Activated naive CD8-positive, alpha-beta T cell treated with anti-CD3 and anti-CD28 coated beads, Interleukin-2, amount 10 ng/mL, durations not matched to agents 7 days and 5 days (primary cell): ENCODE measurements at places on chromosomes 12 and 14.

- DNase-seq: no peak
Observed at GRCh38 chr12:63302269-63302940, 151.4 kb upstream of the AVPR1A start.

DNA sequence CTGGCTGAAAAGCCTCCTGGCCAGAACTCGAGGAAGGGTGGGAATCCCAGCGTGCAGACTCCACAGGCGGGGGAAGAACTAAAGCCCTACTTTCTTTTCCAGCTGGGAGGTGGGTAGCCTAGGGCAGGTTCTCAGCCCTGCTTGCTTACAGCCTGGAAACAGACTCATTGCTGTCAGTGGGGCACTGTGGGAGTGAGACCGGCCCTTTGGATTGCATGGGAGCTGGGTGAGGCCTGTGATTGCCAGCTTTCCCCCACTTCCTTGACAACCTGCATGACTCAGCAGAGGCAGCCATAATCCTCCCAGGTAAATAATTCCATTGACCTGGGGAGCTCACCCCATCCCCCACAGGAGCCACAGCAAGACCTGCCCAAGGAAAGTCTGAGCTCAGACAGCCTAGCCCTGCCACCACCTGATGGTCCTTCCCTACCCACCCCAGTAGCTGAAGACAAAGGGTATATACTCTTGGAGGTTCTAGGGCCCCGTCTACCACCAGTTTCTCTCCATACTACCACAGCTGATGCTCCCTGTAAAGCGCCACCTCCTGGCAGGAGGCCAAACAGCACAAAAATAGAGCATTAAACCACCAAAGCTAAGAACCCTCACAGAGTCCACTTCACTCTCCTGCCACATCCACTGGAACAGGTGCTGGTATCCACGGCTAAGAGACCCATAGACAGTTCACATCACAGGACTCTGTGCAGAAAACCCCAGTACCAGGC lies 294.1 kb downstream of the SEC23A start:
- no peak for DNase-seq

GRCh38 chr14:91342206-91342760 lies 75.3 kb downstream of the CCDC88C start:
- DNase-seq: no peak

DNA sequence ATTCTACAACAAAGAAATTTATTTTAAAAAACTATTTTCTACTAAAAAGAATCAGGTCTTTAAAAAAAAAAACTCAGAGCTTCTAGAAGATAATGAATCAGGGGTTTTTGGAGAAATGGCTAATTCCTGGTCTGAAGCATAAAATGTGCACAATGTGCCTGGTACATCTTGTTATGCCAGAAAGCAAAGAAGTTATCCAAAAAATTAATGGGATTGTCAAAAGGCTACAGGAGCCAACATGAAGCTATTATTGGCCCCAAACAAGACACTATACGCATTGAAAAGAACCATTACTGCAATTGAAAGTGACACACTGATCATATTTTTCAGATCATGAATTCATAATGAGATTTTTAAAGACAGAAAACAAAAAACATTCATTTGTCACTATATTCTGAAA lies 19.3 kb upstream of the TUBA1A start:
- DNase-seq: no peak

DNA sequence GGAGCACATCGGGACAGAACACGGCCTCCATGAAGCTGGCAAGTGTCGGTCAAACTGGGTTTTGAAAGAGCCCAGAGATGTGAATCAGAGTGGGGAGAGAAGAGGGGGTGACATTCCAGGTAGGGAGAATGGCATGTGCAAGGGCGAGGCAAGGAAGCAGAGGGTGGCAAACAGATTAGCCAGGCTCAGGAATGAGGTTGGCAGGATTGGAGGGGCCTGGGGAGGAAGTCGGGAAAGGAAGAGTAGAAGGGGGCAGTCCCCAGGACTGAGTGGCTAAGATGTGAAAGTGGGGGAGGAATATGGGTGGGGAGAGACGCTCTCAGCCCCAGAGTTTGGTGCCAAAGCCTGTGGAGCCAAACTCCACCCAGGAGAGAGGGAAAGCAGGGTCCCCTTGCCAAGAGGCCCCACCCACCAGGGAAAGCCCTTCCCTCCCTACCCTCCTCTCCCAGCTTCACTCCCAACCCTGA lies 5.5 kb upstream of the HDAC7 start:
- no peak for DNase-seq

- no peak for DNase-seq
Observed at GRCh38 chr14:34993426-34993825, 10.6 kb downstream of the SRP54 start.

DNA sequence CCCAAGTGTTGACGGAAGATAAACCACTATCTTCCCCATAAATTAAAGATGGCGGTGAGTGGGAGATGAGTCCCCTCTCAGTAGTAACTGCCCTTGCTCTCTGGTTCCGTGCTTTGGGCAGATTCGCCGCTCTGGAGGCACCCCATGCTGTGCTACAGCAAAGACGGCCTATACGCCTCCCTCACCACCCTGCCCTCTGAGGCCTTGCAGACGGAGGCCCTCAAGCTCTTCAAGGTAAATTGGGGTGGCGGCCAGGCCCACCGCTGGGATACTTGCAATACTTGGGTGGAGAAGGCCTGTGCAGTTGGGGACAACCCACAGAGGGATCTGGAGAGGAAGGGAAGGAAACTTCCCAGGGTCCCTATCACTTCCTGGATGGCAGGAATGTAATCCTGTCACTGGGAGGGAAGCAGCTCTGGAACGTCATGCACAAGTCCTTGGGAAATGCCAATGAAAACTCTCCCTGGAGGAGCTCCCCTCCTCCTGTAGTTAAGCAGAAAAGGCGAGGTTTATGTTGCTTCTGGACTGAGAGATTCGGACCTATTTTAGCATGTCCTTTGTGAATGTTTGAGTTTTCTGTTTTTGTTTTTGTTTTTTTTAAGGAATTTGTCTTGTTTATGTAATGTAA lies 22.8 kb downstream of the PIGH start:
- DNase-seq: peak; percentile 5

DNA sequence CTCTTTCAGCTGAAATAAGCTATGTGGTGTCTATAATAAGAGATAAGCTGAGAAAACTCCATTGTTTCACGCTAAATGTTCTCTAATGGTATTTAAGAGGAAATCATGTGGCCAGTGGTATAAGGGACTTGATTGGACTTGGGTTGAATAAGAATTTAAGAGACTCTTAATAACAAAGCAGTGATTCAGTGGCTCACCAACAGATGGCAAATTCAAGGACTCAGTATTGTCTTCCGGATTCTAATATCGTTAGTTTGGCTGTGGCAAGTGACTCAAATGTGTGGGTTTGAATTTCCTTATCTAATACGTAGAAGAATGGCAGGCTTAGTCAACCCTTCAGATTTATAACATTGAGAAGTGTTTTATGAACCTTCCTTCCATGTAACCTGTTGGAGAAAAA lies 49.1 kb upstream of the KCNH3 start:
- no peak for DNase-seq

GRCh38 chr12:25495331-25496097 lies 57.6 kb downstream of the LMNTD1 start:
- DNase-seq: no peak

DNA sequence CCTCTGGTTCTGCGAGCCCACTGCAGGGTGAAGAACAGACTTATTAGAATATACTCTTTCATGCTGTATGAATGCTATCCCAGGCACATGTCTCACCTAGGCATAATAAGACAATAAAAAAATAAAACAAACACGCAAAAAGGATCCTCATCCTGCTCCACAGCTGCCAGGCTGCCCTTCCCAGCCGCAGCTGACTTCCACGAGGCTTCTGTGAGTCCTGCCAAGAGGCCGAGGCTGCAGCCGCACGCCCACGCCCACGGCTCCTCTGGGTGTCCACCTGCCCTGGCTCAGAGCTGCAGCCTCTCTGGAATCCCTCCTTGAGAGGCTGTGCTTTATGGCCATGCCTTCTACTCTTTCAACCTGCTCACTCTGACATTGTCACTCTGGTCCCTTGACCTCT lies 6.9 kb downstream of the SMIM41 start:
- DNase-seq: peak; percentile 10

GRCh38 chr12:77104792-77105191 lies 39.4 kb upstream of the E2F7 start:
- no peak for DNase-seq

GRCh38 chr14:50541159-50541567 lies 8.8 kb upstream of the MAP4K5 start:
- DNase-seq: no peak

GRCh38 chr14:39102265-39102968 lies 618 bp downstream of the SEC23A start:
- no peak for DNase-seq

- DNase-seq: no peak
Observed at GRCh38 chr12:2172491-2173214, 119.9 kb downstream of the CACNA1C start.

DNA sequence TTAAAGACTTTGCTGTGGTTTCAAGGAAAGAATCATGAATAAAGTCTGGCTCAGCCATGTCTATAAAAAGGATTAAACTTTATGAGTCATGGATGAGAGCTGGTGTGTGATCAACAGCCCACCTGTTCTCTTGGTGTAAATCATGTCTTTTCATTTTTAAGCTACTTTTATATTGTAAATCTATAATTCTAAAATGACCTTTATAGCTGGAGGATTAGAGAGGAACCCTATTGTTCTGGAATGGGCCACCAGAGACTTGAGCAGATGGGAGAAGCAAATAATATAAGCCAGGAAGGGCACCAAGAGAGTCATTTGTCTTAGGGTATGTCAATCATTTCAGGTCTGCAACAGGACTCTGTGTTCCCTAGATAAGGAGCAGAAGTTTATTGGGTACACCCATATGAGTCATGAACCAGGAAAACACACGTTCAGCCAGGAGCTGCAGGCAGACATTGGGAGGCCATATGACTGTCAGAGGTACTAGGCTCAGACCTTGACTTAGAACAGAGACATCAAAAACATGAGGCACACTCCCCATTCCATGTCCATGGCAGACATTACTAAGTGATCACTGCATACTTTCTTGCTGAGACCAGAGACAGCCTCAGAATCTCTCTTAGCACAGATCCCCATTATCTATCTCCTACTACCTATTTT lies 49.3 kb downstream of the NDUFA12 start:
- no peak for DNase-seq

DNA sequence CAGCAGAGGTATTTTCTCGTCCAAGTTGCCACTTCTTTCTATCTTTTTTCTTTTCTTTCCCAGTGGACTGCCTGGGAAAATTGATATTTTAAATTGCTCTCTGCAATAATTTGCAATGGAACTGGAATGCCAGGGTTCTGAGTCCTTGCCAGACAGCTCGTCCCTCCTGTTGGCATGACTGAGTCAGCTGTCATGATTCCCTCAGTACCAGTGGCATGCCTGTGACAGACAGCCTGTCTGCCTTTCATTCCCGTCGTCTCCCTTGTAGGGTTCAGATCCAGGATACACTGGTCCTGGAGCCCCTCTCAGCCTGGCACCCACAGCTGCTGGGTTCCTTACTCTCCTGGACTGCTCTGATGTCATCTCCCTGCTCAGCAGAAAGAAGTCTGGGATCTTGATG lies 84.8 kb downstream of the PTPN11 start:
- DNase-seq: no peak

DNA sequence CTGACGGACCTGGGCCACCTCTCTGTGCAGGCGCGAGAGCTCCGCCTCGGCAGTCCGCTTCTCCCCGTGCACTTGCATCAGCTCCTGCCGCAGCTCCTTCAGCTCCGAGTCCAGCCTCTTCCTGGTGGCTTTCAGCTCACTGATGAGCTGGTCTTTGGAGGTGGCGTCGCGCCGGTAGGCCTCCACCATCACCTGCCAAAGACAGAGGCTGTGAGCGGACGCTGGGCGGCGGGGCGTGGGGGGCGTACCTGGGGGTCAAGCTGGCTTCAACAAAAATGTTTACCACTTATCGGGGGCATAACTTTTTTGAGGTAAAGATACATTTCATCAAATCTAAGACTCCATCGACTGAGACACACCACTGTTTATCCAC lies 27.5 kb upstream of the ANKLE2 start:
- DNase-seq: no peak

- no peak for DNase-seq
Observed at GRCh38 chr14:52472728-52473127, 79.6 kb downstream of the TXNDC16 start.
